ENCODE measurements at places on chromosomes 1 and 21.
A peak's percentile ranks its signal among the peaks of the same experiment; 100 is the strongest.

DNA sequence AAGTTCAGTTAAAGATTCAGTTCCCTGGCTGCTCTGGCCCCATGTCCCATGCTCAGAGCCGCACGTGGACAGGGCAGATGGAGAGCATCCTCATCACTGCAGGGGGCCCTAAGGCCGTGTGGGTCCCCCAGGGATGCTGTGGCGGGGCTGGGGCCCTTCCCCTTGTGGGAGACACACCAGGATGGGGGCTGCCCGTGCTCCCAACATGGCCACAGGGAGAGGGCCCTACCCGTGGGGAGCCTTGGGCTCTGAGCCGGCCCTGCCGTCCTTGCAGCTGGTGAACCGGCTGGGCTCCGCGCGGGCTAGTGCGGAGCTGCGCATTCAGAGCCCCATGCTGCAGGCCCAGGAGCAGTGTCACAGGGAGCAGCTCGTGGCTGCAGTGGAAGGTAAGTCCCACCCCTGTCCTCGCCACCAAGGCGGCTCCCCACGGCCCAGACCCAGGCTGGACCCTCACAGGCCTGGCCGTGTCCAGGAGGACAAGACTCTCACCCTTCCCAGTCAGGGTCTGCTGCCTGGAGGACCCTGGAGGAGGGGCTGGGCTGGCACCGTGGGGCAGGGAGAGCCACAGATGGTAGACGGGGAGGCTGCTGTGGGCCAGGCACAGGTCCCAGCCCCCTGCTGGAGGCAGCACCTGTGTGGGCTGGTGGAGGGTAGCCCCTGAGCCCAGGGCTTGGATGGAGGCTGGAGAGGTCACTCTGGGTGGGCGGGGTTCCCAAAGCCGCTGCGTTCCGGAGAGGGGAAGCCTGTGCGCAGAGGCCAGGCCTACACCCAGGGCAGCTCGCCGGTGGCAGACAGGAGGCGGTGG, 53.8 kb downstream of the TRIM11 start:
- DNase-seq, result no peak

DNA sequence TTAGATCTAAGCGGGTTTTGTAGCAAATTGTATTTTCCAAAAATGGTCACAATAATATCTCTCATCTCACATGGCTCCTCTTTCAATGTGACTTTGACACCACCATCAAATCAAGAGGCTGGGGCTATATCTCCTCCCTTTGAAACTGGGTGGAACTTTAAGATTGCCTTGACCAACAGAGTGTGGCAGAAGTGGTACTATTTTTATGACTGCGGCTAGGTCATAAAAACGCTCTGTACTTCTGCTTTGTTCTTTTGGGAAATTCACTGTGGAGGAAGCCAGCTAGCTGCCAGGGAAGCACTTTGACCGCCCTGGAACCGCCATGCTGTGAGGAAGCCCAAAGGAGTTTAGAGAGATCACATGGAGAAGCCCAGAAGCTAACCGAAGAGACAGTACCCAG, 50.7 kb upstream of the ACOT11 start:
- DNase-seq, result no peak

- DNase-seq, result no peak
These were observed 37.1 kb upstream of the EXO1 start for GRCh38 chr1:241810769-241811405.

DNA sequence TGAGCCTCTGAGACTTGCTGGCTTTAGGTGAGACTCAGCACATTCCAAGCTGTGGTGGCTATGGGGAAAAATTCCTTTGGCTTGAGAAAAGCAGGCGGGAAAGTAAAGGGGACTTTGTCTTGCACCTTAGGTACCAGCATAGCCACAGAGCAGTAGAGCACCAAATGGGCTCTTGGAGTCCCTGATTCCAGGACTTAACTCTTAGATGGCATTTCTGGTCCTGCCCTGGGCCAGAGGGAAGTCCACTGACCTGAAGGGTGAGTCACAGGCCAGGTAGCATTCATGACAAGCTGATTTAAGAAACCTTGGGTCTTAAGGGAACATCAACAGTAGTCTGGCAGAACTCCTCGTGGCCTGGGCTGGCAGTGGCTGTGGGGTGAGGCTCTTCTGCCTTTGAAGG, 344.7 kb downstream of the DUSP10 start:
- DNase-seq, result no peak

DNA sequence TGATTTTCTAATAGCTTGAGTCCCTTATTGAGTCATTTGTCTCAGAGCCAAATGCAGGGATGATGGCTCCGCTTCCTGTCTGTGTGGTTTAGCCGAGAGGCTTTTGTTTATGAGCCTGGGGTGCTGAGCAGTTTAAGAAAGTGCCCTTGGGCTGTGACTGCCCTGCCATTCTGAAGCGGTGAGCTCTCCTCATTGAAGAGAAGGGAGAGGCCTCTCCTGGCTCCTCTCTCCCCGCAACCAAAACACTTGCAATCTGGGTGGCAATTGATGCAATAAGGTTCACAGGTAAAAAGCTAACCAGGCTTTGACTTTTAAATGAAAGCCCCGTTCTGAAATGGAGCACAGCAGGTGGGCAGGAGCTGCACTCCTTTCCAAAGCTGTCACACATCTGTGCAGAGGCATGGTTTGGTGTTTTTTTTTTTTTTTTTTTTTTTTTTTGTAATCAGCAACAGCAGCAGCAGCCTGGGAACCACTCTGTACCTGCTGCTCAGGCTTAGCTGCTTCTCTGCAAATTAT, 403.7 kb downstream of the SIPA1L2 start:
- DNase-seq, result no peak

- no peak for DNase-seq
These were observed 54.8 kb downstream of the OSBPL9 start for GRCh38 chr1:51671527-51672325.

- no peak for DNase-seq
These were observed 221.5 kb upstream of the SGIP1 start for GRCh38 chr1:66312271-66312990.

DNA sequence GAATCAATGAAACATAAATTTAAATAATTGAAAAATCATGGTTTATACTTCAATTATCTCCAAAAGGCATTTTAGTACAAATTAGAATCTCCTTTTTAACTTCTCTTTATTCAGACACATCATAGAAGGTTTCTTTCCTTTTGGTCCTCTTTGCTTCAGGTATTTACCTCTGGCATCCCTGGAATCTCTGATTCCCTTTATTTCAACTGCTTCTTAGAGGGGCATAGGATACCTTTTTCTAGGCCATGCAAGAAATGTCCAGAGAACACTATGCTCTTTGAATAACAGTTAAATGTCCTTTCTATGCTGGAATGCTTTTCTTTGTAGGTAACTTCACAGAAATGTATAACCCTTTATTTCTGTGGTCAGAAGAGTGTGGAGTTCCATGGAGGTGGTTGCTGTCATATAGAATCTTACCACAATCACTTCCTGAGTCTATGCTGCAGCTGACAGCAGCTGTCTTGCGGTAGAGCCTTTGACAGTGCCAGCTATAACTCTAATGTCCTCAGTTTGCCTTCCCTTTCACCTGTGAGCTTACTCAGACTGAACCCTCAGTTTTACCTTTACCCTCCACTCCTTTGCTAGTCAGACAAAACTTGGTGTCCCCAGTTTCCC, 8.6 kb downstream of the LAMC2 start:
- DNase-seq, result no peak

DNA sequence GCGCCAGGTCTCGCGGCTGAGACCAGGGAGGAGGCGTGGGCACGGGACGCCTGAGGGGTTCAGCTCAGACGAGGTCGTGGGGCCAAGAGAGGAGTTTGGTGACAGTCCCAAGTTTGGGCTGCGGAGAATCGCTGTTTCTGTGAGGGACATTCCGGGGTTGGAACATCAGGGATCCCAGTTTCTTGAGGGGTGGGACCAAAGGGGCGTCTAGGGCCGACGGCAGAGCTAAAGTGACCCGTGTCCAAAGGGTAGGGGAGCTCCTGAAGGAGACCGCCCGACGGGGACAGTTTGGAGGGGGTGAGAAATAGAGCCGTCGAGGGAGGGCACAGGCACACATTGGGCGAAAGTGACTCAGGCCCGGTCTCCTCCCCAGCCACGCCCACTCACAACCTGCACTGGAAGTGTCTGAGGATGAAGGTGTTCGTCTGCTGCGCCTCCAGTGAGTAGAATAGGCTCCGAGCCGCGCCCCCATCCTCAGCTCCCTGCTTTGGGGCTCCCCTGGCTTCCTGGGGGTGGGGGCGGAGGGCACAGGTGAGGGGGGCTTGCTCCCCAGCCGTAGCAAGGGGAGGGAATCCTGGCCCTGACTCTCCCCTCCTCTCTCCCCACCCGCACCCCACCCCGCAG, 7.0 kb downstream of the EFNA3 start:
- no peak for DNase-seq

DNA sequence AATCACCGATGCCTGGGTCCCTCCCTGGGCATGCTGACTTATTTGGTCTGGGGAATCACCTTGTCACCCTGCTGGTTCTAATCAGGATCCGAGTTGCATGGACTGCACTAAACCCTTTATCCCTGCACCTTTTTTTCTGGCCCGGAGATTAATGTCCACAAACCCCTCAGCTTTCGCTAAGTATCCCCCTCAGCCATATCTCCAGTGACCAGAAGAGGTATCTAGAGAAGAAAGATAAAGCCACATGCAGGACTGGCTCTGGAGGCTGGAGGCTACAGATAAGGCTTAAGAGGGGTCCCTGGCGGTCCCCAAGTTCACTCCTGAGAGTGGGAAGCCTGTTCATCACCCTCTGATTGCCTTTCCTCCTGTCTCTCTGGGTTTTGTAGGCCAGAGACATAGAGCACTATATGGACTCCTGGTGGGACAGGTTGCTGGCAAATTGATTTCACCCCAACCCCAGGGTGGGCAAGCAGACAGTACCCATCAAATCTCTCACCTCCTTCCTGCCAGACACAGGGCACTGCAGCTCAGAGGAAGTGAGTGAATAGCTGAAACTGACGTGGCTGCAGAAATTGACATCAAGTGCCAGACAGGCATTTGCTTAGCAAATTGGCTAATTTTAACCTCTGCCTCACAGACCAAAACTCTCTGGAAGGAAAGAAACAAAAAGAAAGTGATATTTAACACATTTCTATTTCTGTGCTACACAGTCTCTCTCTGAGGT, 38.8 kb downstream of the HMGB4 start:
- no peak for DNase-seq

- no peak for DNase-seq
These were observed 8.0 kb downstream of the ALPL start for GRCh38 chr1:21517161-21517589.

DNA sequence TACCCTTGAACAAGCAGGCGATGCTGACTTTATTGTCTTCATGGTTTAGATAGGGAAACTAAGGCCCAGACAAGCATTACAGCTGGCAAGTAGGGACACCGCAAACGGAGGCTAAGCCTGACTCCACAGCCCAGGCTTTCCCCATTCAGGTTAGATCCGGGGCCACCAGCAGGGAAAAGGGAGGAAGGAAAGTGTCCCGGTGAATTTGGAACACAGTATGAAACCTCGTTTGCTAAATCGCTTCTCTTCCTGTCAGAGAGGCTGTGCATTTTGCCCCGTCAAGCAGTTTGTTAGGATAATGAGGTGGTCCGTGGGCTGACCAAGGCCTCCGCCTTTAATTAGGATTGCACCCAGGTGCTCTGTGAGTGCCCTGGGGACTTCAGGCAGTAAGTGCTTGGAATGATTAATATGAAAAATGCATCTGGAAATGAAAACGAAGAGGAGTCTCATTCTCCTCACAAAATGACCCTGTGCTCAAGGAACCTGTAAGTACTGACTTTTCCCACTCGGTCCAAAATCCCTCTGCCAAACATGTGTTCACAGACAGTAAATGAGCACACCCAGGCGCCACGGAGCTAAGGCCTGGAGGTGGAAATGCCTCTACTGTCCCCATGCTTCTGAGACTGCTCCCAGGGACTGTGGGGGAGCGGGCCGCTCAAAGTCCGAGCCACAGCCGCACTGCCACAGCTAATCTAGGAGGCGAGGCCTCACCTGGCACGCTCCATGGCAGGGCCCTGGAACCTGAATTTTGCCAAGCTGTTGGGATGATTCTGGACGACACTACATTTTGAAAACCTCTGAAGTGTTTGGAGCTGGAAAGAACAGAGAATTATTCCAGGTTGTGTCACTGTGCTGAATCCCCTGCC, 234.1 kb downstream of the SDCCAG8 start:
- no peak for DNase-seq

GRCh38 chr1:10903821-10904220, 107.4 kb upstream of the CASZ1 start:
- no peak for DNase-seq

DNA sequence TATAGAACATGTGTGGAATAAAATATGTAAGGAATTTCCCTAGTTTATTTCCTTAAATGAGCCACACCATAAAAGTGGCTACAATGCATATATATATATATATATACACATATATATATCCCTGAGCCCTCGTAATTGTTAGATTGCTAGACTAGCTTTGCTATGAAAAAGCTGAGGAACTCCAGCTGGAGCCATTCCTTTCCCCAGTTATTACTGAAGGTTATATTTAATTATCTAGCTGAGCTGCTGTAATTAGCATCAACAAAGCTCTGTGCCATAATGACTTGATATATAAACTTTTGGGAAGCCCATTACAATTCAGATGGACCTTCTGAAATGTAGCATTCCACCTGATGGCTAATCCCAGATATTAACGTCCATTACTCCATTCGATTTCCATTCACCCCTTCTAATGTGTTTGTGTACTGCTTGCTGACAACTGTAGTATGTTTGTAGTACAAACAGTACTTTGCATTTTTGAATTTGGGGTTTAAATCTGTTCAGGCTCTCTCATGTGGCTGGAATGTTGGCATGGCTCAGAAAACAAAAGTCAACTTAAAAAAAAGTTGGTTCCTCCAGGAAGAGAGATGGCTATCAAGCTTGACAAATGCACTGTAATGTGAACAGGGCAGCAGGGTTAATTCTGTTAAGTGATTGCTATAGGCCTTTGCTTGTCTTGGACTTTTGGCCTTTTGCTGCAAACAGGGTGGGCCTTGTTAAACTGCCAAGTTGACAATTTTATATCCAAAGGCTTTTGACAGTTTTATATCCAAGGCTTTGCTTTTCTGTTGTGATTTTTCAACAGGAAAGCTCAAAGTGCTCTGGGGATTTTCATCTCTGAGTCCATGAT, 170.0 kb downstream of the LTN1 start:
- peak; percentile 66 for DNase-seq

Data from left renal pelvis (tissue), 4 donors.